Lung microvascular endothelial cell (primary cell): ENCODE measurements at places on chromosomes 7 and 10.

DNA sequence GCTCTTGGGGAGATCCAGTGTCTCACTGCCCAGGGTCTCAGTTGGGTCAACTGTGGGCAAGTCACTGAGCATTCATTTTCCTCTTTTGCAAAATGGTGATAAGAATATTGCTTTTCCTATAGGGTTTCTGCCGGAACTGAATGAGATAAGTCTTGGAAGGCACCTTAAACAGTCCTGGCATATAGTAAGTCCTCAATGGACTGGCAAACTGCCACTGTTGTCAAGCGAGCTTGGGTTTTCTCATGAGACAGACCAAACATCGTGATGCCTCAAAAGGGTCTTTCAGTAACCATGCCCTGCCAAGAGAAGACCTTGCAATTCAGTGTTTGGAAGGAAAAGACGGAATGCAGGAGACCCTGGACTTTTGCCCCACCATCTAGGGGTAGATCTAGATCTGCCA lies 251.5 kb downstream of the WDR11 start:
- no peak for DNase-seq

GRCh38 chr10:5500162-5500670 lies 846 bp upstream of the CALML5 start:
- DNase-seq: no peak

GRCh38 chr10:121033366-121033765 lies 182.2 kb downstream of the WDR11 start:
- no peak for DNase-seq

- no peak for DNase-seq
Observed at GRCh38 chr10:17001297-17001744, 128.3 kb downstream of the CUBN start.

DNA sequence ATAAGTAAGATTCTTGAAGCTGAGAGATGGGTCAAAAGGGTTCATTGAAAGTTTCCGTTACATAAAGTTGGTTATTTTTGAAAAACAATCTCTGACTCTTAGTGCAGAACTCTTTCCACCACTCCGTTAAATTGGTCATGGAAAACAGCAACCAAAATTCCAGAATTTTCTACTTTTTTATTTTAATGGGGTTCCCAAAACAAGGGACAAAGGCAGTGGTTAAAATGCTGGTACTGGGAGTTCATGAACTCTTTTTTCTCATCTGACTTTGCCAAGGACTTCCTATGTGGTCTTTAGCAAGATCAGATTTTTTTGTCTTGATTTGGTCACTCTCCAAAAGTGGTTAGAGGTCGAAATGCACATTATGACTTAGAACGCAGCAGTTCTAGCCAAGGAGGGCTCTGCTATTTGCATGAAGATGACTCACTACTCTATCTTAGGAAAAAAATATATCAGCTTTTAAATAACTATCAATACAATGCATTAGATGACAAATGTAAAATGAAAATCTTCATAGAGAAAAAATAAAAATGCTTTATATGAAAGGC lies 145.7 kb downstream of the REEP3 start:
- peak; percentile 96 for DNase-seq

DNA sequence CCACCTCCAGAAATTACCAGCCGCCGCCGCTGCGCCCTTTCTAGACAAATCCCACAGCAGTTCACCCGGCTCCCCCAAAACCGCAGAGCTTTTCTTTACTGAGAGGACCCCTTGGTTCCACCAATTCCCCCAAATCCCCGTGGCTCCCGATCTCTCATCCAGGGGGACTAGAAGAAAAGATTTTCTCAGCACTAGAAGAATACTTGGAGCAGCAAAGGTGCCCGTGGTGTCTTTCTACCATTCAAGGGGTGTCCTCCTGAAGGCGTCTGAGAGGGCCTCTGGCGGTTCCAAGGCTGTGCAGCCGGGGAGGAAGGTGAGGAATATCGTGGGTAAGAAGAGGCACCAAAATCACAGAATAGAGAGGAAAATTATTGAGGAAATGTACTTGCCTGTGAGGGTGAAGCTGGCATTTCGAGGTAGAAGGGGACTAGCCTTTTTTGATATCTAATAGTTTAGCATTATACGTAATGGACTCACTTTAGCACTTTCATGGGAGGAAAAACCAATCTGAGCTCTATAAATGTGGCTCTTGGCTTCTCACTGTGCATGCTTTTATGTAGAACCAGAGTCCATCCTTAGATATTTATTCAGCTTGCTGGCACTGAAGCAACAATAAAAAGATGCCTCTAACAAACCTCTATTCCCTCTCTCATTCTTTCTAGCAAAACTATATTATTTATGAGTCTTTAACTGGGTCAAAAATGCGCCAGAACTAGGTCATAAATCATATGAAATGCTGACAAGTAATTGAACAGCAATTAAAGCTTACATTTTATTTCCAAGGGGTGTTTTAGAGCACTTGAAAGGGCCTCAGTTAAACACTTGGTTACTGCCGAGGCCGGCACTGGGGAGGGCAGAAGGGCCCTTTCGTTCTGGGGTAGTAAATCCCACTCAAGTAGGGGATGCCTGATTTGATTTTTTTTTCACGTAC lies 13.8 kb upstream of the HOXA2 start:
- DNase-seq: peak; percentile 49

DNA sequence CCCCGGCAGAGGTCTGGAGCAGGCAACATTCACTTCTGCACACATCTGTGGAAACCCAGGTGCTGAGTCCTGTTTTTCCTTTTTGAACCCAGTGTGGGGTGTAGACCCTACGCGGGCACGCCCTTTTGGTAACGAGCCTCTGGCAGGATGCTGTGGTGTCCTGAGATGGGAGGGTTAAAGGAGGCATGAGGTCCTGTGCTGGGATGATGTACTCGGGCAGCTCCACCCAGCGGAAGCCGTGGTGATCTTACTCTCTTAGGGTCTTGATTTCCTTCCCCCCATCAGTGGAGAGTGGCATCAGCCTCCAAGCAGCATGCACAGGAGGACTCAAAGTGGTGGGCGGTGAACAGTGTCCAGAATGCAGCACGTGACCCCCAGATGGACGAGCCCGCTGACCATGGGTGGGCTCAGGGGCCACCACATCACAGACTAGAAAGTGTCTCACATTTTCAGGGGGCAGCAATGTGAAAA lies 148.6 kb downstream of the DNAJB6 start:
- DNase-seq: no peak
